H9 (cell line): ENCODE measurements at places on chromosomes 12 and 14.

- no peak overlapping the region for H3K4me3 ChIP-seq
- peaks cover 11% of the 10 kb centered on the region for H3K4me1 ChIP-seq
- no peak overlapping the region for H3K27ac ChIP-seq
Measured at GRCh38 chr14:92473261-92473968, 40.2 kb upstream of the RIN3 start.

DNA sequence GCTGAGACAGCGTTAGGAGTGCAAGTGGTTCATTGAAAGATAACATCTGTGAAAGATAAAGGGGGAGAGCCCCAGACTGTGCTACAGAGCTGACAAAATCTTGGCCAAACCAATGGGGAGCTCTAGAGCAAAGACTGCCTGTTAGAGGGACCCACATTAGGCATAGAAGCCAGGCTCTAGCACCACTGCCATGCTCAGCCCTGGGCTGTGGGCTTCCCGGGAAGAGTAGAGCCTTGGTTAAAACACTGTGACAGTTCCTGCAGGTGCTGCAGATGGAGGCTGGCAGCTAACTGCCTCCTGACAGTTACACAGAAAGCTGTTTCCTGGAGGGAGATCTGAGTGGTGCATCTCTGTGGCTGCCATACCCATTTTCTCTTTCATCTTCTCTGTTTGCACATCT, 23.0 kb downstream of the TSHR start:
- no peaks in the 10 kb centered on the region for H3K36me3 ChIP-seq
- H3K4me3 ChIP-seq = no peak overlapping the region
- no peak overlapping the region for H3K27ac ChIP-seq
- no peaks in the 10 kb centered on the region for H3K27me3 ChIP-seq

DNA sequence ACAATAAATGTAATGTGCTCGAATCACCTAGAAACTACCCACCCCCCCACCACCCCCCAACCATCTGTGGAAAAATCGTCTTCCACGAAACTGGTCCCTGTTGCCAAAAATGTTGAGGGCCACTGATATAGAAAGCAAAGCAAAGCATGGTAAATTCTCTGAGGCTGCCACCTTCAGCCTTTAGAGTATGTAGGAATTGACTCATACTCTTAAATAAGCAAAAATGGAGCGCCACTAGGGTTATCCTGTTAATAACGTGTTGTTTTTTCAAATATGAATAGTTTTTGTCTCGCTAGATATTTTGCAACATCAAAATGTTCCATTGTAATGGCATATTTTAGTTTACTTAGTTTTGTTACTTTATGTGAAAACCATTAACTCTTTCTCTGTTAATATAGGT, 18.2 kb downstream of the DYNC1H1 start:
- no peaks in the 10 kb centered on the region for H3K4me1 ChIP-seq
- no peak overlapping the region for H3K4me3 ChIP-seq
- H3K27ac ChIP-seq = no peak overlapping the region

GRCh38 chr14:84825481-84826251, 704.3 kb upstream of the FLRT2 start:
- H3K27ac ChIP-seq = no peak overlapping the region
- no peaks in the 10 kb centered on the region for H3K36me3 ChIP-seq
- DNase-seq = no peak
- H3K27me3 ChIP-seq = no peaks in the 10 kb centered on the region
- no peak overlapping the region for H3K4me3 ChIP-seq

DNA sequence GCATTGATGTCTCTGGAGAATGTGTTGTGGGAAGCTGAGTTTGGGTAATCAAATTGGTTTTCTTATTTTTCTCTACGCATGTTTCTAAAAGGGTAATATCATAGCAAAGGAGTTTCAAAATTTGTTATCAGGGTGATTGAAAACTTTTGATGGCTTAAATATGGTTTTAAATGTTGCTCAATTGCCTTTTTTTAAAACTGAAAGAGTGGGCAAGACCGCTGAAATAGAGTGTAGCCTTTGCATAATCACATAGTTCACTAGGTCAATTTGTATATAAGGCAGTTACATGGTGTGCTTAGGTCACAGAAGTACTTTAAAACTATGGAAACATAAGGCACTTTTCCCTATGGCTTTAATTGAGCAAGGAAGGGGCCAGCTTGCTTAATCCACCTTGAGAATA, 167.4 kb downstream of the SNAPC1 start:
- no peak overlapping the region for H3K27ac ChIP-seq
- H3K4me1 ChIP-seq = peaks cover 24% of the 10 kb centered on the region
- H3K36me3 ChIP-seq = peaks cover 6% of the 10 kb centered on the region; the same call in 2 of the 3 replicates
